T-helper 1 cell (primary cell): ENCODE measurements at places on chromosomes 11 and 22.

DNA sequence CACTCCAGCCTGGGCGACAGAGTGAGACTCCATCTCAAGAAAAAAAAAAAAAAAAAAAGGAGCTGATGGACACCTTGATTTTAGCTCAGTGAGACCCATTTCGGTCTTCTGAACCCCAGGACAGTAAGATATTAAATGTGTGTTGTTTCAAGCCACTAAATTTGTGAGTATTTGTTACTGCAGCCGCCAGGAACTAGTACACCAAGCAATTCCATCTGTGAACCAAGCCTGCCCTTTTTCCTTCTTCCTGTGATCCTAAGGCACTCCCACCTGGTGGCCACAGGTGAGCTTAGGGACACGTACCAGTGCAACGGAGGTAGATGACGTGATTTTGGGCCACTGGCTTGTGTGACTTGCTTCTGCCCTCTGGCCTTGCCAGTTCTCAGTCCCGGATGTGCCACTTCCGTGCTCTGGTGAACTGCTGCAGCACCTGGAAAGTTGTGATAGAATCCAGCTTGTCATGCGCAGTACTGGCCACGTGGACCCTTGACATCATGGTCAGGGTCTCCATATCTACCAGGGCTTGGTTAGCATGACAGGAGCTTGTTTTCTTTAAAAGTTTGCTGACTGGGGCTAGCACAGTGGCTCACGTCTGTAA, 19.6 kb upstream of the ATXN10 start:
- DNase-seq, result no peak

DNA sequence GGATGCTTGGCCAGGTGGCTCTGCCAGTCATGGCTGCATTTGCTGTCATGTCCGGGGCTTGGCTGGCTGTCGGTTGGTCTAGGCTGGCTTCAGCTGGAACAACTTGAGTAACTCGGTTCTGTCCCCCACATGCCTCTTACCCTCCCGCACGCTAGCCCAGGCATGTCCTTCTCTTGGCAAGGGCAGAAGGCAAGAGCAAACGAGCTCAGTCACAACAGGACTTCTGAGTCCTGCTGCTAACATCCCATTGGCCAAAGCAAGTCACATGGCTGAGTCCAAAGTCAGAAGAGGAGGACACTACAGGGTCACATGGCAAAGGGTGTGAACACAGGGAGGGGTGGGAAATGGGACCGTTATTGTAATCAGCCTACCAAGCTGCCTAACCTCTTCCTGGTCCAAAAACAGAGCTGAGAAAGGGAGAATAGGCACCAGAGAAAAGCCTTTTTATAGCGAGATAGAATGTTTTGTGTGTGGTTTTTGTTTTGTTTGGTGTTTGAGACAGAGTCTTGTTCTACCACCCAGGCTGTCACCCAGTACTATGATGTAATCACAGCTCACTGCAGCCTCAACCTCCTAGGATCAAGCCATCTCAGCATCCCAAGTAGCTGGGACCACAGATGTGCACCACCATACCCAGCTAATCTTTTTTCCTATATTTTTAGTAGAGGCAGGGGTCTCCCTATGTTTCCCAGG, 81.9 kb downstream of the MN1 start:
- no peak for DNase-seq

GRCh38 chr22:35686298-35686697, 31.4 kb upstream of the APOL5 start:
- DNase-seq, result no peak

DNA sequence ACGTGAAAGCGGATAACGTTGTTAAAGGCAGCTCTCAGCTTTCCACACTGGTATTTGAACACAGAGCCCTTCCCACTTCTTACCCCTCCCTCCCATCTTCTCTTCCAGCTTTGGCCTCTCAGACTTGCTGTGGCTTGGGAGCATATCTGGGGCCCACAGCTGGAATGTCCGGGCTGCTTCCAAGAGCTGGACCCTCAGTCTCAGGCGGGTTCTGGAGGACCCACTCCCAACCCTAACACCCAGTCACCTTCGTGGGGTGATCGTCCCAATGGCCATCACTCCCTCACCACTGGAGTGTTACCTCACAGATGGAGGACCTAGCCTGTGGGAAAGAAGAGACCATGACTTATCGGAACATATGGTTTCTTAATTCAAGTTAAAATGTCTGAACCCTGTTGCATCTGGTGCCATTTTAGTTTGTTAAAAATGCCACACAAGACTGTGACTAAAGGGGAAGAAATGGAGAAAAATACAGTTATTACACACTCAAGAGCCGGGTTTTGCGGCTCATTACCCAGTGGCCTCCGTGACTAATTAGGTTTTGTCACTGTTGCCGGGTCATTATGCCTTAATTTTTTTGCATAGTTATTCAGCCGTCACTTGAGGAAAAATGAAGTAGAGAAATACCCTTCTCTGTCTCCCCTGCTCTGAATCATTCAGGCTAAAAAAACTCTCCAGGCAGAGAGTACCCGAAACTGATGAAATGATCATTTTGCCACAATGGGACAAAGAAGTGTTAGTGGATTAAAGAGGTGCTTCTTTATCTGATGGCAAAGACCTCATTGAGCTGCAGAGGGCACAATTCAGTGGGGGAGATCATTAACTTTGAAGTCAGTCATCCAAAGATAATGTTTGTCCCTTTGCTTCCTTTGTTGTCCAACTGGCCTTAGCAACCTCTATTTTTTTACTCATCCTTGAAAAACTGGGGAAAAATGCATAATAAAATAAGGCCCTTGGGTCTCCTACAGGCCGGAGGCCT, 87.2 kb upstream of the HTATIP2 start:
- DNase-seq, result no peak

GRCh38 chr11:45892856-45893255, 7.4 kb downstream of the MAPK8IP1 start:
- no peak for DNase-seq

DNA sequence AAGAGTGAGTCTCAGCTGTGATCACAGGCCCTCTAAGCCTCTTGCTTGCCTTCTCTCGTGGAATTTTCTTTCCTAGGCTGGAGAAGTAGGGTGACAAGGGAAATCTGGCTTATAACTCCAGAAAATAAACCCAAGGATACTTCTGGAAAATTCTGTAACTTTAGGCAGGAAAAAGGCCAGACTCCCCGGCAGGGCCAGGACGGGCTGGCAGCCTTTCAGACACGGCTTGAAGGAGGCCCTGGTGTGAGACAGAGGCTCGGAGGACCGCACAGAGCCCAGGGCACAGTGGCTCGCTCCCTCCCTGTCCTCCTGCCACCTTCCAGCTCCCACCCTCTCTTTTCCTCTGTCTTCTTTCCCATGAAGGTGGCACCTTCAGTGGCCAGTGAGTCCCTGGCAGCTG, 19.1 kb downstream of the RPUSD4 start:
- no peak for DNase-seq

DNA sequence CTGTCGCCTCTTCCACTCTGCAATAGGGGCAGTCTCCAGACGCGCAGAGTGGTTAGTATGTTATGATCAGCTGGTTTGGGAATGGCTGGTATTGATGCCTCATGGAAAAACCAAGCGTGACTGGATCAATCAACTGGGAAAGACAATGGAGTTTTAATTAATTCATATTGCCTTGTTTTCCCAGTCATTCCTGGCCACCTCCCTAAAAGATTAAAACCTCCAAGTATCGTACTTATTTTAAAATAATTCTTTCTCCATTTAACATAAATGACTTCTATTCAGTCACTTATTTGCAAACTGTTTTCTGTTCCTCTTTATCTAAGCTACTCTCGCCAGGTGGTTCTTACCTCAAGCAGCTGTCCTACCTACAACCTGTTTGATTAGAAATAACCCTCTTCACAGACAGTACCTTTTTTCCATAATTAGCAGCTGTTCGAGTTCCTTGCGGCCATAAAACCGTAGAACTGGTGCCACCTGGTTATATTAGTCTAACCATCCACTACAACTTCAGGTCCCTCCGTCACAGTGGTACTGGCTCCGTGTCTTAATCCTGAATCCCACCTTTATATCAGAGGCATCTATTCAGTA, 898 bp downstream of the ZNF215 start:
- no peak for DNase-seq

DNA sequence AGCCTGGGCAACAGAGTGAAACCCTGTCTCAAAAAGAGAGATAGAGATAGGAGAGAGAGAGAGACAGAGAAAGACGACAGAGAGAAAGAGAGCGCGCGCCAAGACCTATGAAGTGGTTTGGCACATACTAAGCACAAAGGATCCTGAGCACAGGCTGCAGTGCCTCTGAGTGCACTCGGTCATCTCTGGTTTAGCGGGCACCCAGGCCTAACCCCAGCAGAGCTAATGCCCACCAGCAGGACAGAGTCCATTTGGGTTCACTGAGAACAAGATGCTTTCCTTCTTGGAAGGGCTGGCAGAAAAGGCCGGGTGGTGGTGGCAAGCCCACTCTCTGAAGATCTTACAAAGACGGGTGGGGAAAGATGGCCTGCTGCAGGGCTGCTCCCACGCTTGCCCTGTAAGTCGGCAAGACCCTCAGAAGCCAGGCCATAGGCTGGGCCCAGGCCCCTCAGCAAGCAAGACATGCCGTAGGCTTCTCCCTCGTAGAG, 3.3 kb downstream of the SCARF2 start:
- DNase-seq, result no peak

- DNase-seq, result no peak
Measured at GRCh38 chr11:16018931-16019330, 337.4 kb downstream of the SOX6 start.

DNA sequence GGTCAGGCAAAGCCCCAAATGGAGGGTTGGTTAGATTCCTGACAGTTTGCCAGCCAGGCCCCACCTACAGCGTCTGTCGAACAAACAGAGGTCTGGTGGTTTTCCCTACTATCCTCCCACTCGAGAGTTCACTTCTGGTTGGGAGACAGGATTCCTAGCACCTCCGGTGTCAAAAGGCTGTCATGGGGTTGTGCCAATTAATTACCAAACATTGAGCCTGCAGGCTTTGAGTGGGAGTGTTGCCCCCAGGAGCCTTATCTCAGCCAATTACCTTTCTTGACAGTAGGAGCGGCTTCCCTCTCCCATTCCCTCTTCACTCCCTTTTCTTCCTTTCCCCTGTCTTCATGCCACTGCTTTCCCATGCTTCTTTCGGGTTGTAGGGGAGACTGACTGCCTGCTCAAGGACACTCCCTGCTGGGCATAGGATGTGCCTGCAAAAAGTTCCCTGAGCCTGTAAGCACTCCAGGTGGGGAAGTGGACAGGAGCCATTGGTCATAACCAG, 4.7 kb upstream of the TTC36 start:
- no peak for DNase-seq

GRCh38 chr11:14111496-14111895, 149.0 kb downstream of the SPON1 start:
- no peak for DNase-seq
